ENCODE measurements at places on chromosomes 5 and 9. TPM values are rescaled to one million over a fixed set of nuclear protein-coding genes. Genes with fewer than 3 reads are reported as not detected.

Gene SLC34A3
- not detected for total RNA-seq

Gene TLE4
- 11.7 TPM for total RNA-seq

Gene LPAR1
- total RNA-seq, result 15.1 TPM

Gene TTLL11
- 3.6 TPM for total RNA-seq

Gene PAEP
- total RNA-seq, result 0.14 TPM

Gene ARHGEF37
- total RNA-seq, result 0.72 TPM

Gene BTNL8
- total RNA-seq, result not detected

Gene ATP6V0E1
- total RNA-seq, result 443 TPM

Gene CNTNAP3B
- 15.1 TPM for total RNA-seq

Gene IL3
- total RNA-seq, result not detected

Gene ENG
- total RNA-seq, result 0.17 TPM

Gene PCDHAC2
- 2.9 TPM for total RNA-seq

Gene TRIM36
- total RNA-seq, result 1.5 TPM

Gene SLC6A18
- total RNA-seq, result not detected

Gene FOXD4L3
- 0.18 TPM for total RNA-seq

Gene TRIP13
- 68.0 TPM for total RNA-seq

Gene WNT8A
- total RNA-seq, result not detected

Gene IFNA13
- not detected for total RNA-seq

Gene PCDHGA9
- 0.07 TPM for total RNA-seq

Gene KCNV2
- not detected for total RNA-seq

Gene PLAC8L1
- total RNA-seq, result 0.26 TPM

Gene CDC20B
- 0.07 TPM for total RNA-seq

Gene LRRC14B
- not detected for total RNA-seq

Gene SPTLC1
- total RNA-seq, result 63.2 TPM

Gene SLC25A2
- not detected for total RNA-seq

Gene ARHGEF28
- 14.3 TPM for total RNA-seq

Gene PCDHB16
- 0.06 TPM for total RNA-seq

Gene CHMP5
- total RNA-seq, result 71.1 TPM

Gene FBP2
- total RNA-seq, result not detected

Gene RANBP3L
- not detected for total RNA-seq

Gene ZNF883
- total RNA-seq, result 0.91 TPM

Gene CTXN3
- not detected for total RNA-seq

Gene LHX3
- total RNA-seq, result 0.09 TPM

Gene ZNF608
- 0.61 TPM for total RNA-seq
